ENCODE measurements at places on chromosomes 2 and 18. TPM values are rescaled to one million over a fixed set of nuclear protein-coding genes. Genes with fewer than 3 reads are reported as not detected.

GRCh38 chr18:67589325-67589724 is 72.8 kb upstream of the DSEL start:
- H3K4me3 ChIP-seq = no peak overlapping the region
- H3K4me1 ChIP-seq = no peaks in the 10 kb centered on the region
- DNase-seq = no peak
- H3K27me3 ChIP-seq = no peaks in the 10 kb centered on the region
- H3K36me3 ChIP-seq = no peaks in the 10 kb centered on the region
- H3K27ac ChIP-seq = no peak overlapping the region

GRCh38 chr2:138086576-138086975 is 122.3 kb downstream of the HNMT start:
- H3K4me3 ChIP-seq = no peak overlapping the region
- DNase-seq = no peak
- H3K4me1 ChIP-seq = peaks cover 10% of the 10 kb centered on the region
- H3K36me3 ChIP-seq = no peaks in the 10 kb centered on the region
- H3K27me3 ChIP-seq = no peaks in the 10 kb centered on the region

DNA sequence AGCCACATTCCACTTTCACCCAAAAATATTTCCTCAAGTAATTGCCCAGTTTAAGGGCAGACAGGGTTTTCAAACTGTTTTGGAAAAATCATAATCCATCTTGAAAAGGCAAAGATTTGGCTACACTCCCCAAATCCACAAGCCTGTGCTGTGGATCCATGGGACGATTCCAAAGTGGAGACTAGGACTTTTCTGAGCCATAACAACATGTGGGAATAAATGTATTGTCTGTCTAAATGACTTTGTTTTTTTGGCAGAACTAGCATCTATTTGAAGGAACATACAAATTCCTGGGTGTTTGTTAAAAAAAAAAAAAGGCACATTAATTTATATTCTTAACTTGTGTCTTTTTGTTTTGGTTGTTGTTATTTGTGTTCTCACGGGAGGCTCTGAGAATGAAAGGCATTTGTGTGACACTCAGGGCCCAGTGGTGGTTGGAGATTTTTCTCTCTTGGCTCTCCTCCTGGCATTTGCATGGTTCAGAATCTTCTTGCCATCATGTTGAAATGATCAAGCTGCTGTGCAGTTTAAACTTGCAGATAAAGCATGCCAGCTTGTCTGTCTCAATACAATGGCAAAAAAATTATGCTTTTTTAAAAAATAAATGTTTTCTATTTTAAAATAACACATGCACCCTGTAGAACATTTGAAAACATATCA is 277.4 kb downstream of the EN1 start:
- H3K27ac ChIP-seq = no peak overlapping the region
- no peaks in the 10 kb centered on the region for H3K27me3 ChIP-seq
- no peaks in the 10 kb centered on the region for H3K36me3 ChIP-seq
- H3K4me3 ChIP-seq = no peak overlapping the region
- H3K4me1 ChIP-seq = no peaks in the 10 kb centered on the region

GALNT13 gene
- 0.72 TPM for total RNA-seq

DNA sequence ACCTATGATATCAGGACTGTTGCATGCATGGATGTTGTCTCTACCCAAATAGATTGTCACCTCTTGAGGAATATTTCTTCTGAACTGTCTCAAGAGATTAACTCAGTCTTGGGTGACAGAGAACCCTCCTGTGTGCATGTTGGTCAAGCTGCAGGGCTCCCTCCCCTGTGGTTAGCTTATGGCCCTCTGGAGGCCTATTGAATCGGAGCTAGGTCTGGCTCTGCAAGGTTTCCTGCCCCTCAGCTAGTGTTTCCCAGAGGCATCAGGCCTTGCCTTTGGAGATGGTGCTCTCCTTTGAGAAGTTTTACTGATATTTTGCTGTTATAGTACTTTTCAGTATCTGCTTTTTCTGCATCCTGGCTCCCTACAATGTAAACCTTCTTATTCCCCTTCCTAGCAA is 769.2 kb upstream of the FAM98A start:
- no peaks in the 10 kb centered on the region for H3K36me3 ChIP-seq
- no peaks in the 10 kb centered on the region for H3K27me3 ChIP-seq
- no peak for DNase-seq
- H3K4me1 ChIP-seq = no peaks in the 10 kb centered on the region

GRCh38 chr2:56102098-56102497 is 81.7 kb upstream of the CCDC85A start:
- no peaks in the 10 kb centered on the region for H3K36me3 ChIP-seq
- no peak overlapping the region for H3K27ac ChIP-seq
- H3K27me3 ChIP-seq = no peaks in the 10 kb centered on the region
- DNase-seq = no peak
- no peak overlapping the region for H3K4me3 ChIP-seq
- no peaks in the 10 kb centered on the region for H3K4me1 ChIP-seq

TEX44 gene
- not detected for total RNA-seq

CROCC2 gene
- total RNA-seq = not detected

- H3K36me3 ChIP-seq = no peaks in the 10 kb centered on the region
- H3K27ac ChIP-seq = no peak overlapping the region
- H3K4me3 ChIP-seq = no peak overlapping the region
- peaks cover 42% of the 10 kb centered on the region for H3K4me1 ChIP-seq
- H3K27me3 ChIP-seq = peaks cover 76% of the 10 kb centered on the region
Observed at GRCh38 chr2:172082105-172082943, 3.0 kb upstream of the DLX1 start.

- no peaks in the 10 kb centered on the region for H3K27me3 ChIP-seq
- H3K36me3 ChIP-seq = peaks cover 7% of the 10 kb centered on the region
- no peaks in the 10 kb centered on the region for H3K4me1 ChIP-seq
- H3K4me3 ChIP-seq = no peak overlapping the region
Observed at GRCh38 chr2:45382744-45383143, 228.3 kb downstream of the SRBD1 start.

LOXHD1 gene
- total RNA-seq = not detected

SIGLEC15 gene
- 5.5 TPM for total RNA-seq

- H3K4me1 ChIP-seq = no peaks in the 10 kb centered on the region
- H3K27ac ChIP-seq = no peak overlapping the region
- DNase-seq = no peak
Observed at GRCh38 chr2:3242747-3243369, 134.8 kb downstream of the EIPR1 start.

MYCN gene
- total RNA-seq = 9.6 TPM

- H3K27ac ChIP-seq = no peak overlapping the region
- no peak for DNase-seq
- no peaks in the 10 kb centered on the region for H3K27me3 ChIP-seq
- no peaks in the 10 kb centered on the region for H3K4me1 ChIP-seq
Observed at GRCh38 chr18:76142611-76143010, 352.4 kb downstream of the ZNF516 start.

- H3K36me3 ChIP-seq = no peaks in the 10 kb centered on the region
- H3K27ac ChIP-seq = no peak overlapping the region
- DNase-seq = no peak
Observed at GRCh38 chr2:189328848-189329245, 112.4 kb upstream of the WDR75 start.

GRCh38 chr2:181008407-181008806 is 28.0 kb downstream of the UBE2E3 start:
- H3K27me3 ChIP-seq = no peaks in the 10 kb centered on the region
- no peak overlapping the region for H3K4me3 ChIP-seq
- no peaks in the 10 kb centered on the region for H3K36me3 ChIP-seq
- DNase-seq = no peak

CASP10 gene
- total RNA-seq = 2.6 TPM

CYS1 gene
- total RNA-seq = not detected

DNA sequence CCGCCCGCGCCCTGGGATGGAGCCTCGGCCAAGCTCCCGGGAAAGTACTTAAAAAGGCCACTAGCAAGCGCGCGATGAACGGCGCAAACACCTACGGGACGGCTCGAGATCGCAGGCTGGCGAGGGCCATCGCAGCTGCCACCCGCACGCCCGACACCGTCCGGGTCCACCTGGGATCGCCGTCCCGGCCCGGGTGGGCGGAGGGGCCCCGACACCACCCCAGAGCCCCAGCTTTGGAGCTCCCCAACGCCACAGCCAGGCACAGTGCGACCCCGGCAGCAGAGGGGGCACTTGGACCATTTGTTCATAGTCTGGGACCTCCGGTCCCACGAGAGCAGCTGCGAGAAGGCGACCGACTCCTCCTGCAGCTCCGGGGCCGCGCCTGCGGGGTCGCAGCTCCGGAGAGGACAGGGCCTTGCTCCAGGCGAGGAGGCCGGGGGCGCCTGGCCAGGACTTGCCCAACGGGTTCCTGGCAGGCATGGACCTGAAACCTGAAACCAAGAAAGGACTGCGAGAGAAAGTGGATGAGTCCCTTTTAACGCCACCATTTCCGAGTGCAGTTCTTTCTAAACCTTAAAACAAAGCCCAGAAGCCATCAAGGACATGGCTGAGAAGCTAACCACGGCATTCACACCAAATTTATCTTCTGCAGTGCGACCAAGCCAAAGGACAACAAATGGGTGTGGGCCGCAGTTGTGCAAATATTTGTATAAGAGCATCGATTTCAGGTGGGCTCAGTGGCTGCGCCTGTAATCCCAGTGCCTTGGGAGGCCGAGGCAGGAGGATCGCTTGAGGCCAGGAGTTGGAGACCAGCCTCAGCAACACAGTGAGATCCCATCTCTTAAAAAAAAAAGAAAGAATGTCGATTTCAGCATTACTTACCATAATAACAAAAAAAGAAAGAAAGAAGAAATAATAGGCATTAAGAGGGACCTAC is 54.0 kb upstream of the IMP4 start:
- DNase-seq = no peak
- no peak overlapping the region for H3K4me3 ChIP-seq
- H3K36me3 ChIP-seq = no peaks in the 10 kb centered on the region
- H3K27me3 ChIP-seq = no peaks in the 10 kb centered on the region

Measured in stomach (tissue), 19 donors.